ENCODE measurements at places on chromosomes 4 and X.

GRCh38 chr4:158527516-158527915 is 5.8 kb downstream of the RXFP1 start:
- DNase-seq: no peak

DNA sequence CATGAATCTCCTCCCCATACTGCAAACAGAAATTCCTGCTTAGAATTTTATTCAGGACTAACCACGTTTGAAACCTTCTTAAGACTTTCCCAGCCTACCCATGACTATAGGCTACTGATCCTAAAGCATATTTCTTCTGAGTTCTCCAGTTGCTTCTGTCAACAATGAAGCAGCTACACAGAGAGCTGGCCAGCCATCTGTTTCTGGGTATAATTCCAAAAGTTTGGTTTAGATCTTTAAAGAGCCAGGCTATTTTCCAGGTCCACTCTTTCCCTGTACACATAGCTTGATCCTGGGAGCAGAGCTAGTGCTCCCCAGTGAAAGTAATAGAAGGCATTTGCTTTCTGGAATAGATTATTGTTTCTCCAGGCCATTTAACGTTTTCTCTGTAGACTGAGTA is 4.0 kb upstream of the ITM2A start:
- DNase-seq: peak; percentile 0

- no peak for DNase-seq
Measured at GRCh38 chr4:133997436-133997835, 204.2 kb downstream of the PABPC4L start.

DNA sequence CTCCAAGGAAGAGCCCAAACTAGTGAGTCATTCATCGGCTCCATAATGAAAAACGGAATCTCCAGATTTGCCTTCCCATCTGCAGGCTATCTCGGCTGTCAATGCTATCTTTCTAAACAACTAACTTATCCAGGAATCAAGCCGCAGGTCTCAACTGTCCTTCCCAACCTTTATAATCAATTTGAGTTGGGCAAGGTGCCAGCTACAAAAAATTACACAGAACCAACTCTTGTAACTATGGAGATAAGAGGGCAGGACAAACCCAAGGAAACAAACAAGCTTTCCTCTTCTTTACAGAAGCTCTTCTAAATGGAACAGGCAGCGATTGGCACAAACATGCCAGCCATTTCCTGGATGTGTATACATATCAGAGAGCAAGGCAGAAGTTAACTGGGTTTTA is 61.2 kb upstream of the RAI2 start:
- no peak for DNase-seq

DNA sequence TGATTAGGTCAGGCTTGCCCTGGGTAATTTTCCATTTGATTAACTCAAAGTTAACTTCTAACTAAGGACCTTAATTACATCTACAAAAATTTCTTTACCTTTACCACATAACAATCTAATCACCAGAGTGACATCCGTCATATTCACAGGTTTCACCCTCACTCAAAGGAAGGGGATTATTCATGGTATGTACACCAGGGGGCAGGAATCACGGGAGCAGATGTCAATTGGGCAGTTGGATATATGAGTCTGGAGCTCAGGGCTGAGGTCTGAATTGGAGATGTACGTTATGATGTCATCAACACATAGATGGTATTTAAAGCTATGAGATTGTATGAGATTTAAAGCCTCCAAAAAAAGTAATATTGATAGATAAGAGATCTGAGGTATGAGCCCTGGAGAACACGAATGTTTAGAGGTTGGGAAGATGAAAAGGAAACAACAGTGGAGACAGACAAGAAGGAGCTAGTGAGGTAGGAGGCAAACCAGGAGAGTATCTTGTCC is 52.9 kb downstream of the PGRMC1 start:
- DNase-seq: no peak

GRCh38 chrX:68989456-68989855 is 160.6 kb downstream of the EFNB1 start:
- no peak for DNase-seq

GRCh38 chrX:153939573-153939972 is 4.7 kb upstream of the NAA10 start:
- DNase-seq: no peak

- DNase-seq: no peak
Measured at GRCh38 chrX:154437971-154438893, 1.3 kb downstream of the GDI1 start.

DNA sequence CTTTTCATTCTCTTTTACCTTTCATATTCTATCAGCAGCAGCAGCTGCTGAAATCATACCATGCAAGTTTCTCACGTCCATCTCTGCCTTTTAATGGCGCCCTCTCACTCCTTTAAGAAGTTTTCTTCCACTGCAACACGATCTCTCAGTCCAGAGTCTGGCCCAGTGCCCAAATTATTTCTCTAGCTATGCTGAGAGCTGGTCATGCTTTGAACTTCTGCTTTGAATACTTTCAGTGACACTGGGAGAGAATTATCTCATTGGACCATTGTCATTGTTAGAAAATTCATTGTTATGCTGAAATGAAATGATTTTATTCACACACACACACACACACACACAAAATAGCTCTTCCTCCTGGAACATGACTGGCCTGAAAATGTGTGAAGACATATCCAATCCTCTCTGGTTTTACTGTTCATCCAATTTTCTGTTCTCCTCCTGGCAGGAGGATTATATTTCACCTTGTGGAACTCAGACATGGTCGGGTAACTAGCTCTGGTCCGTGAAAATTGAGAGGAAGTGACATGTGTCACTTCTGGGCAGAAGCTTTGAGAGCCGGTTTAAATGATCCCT is 1.3 kb upstream of the PDHA1 start:
- no peak for DNase-seq

GRCh38 chrX:84362184-84362838 is 139.9 kb downstream of the HDX start:
- no peak for DNase-seq

DNA sequence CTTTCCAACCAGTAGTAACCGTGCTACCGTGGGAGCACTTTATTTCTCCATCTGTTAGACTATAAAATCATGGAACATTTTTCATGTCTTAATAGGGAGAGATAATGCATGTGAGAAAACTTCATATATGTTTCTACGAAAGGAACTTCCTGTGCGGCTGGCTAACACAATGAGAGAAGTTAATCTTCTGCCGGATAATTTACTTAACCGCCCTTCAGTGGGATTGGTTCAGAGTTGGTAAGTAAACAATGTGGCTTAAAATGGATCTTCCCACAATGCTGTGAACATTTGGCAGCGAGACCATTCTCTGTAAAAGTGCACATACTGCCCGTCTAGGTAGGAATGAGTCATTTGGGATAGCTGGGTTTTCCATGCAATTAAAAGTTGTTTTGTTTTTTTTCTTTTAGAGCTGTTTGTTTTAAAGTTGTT is 29.6 kb downstream of the PDK3 start:
- no peak for DNase-seq

DNA sequence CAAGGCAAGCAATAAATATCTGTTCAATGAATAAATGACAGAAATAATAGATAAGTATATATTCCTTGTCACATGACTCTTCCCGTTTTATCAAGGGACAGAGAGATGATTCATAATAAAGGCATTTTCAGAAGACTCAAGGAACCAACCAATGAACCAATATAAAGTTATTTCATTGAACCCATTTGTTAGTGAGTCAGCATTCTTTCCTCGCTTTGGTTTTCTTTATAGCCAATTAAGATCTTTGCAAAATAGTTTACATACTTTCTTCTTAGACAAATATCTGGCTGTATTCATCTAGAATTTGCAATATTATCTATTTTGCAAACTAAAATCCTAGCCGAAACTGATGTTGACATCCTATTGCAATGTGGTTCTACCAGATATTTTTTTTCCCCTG is 269.4 kb downstream of the IL15 start:
- DNase-seq: no peak

DNA sequence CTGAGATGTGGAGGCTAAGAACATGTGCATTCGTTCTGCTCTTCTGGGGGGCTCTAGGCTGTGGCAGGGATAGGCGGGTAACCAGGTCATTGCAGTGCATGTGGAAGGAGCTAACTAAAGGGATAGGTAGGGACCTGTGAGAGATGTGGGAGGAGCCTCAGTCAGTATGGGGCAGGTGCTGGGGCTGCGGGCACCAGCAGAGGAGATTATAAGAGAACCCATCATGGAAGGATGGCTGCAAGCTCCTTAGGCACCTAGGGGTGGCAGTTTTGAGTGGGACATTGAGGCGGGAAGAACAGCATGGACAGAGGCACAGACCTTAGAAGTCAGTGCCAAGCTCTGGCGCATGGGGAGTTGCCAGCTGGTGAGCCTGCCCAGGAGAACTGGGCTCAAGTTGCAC is 7.2 kb downstream of the CLDN22 start:
- DNase-seq: no peak

DNA sequence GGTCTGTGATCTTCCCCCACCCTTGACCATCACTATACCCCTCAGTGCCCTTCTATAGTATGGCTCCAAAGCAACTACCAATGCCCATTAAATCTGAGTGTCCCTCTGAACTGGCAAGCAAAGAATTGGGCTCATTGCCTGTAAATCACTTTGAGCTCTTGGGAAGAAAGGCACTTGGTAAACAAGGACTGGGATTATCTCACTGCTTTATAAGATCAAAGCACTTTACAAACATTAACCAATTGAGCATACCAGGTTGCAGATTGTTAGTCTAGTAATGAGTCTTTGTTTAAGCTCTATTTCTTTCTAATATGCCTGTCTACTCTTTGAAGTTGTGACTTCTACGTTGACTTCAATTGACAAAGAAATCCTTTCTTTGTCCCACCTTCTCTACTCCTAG is 34.1 kb downstream of the AREG start:
- DNase-seq: no peak
